Progenitor cell of endocrine pancreas (in vitro differentiated cells): ENCODE measurements at places on chromosomes 2 and 18. TPM values are rescaled to one million over a fixed set of nuclear protein-coding genes. Genes with fewer than 3 reads are reported as not detected.

ZNF142 gene
- total RNA-seq: 42.2 and 43.1 TPM in 2 replicates

DHRS9 gene
- not detected in 2 replicates for total RNA-seq

GRCh38 chr2:65316072-65316471, 88.4 kb downstream of the ACTR2 start:
- no peak overlapping the region for H3K4me3 ChIP-seq
- H3K36me3 ChIP-seq: peaks cover 43% of the 10 kb centered on the region
- peak overlapping the region; percentile 93 for H3K27ac ChIP-seq

DNA sequence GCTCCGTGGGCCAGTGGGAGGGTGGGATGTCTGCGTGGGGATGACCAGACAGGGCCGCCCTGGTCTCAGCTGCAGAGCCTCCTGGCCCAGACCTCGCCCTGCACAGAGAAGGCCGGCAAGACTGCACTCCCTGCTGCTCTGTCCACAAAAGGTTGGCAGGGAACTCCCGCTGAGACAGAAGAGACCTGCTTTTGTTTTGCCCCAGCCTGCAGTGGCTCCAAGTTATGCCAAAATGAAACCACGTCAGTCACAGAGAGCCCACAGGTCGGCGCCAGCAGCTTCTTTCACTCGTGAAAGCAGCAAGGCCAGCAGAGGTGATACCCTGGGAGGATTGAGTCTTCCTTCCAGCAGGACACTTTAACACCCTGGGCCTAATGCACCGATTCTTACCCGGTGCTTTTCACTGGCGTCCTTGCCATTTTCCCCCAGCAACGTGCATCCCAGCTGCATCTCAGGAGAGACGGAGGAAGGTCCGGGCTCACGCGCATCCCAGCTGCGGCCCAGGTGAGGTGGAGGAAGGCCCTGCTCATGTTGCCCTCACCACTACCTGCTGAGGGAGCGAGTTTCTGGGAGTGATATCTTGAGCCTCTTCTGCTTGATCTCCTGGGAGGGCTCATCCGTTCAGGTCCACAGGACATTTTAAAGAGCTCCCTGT, 22.1 kb upstream of the CTDP1 start:
- H3K36me3 ChIP-seq: no peaks in the 10 kb centered on the region
- DNase-seq: no peak
- no peaks in the 10 kb centered on the region for H3K4me1 ChIP-seq
- peaks cover 39% of the 10 kb centered on the region for H3K27me3 ChIP-seq
- H3K4me3 ChIP-seq: no peak overlapping the region
- H3K27ac ChIP-seq: no peak overlapping the region

GRCh38 chr2:133039531-133039930, 369.5 kb upstream of the LYPD1 start:
- peaks cover 11% of the 10 kb centered on the region for H3K4me1 ChIP-seq
- no peak overlapping the region for H3K4me3 ChIP-seq

DNA sequence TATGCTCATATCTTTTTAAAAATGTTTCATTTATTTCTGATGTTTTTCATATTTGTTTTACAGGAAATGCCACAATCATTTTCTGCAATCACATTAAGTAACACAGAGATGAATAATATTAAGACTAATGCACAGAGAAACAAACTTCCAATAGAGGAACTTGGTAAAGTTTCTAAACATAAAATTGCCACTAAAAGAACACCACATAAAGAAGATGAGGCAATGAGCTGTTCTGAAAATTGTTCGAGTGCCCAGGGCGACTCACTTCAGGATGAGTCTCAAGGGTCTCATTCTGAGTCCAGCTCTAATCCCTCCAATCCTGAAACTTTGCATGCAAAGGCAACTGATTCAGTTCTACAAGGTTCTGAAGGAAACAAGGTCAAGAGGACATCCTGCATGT, 70.4 kb downstream of the APLF start:
- peaks cover 3% of the 10 kb centered on the region for H3K36me3 ChIP-seq
- no peak for DNase-seq
- no peaks in the 10 kb centered on the region for H3K4me1 ChIP-seq
- H3K4me3 ChIP-seq: no peak overlapping the region
- H3K27me3 ChIP-seq: no peaks in the 10 kb centered on the region

- no peaks in the 10 kb centered on the region for H3K27me3 ChIP-seq
- DNase-seq: no peak
- H3K27ac ChIP-seq: no peak overlapping the region
- H3K4me1 ChIP-seq: peaks cover 4% of the 10 kb centered on the region
- H3K4me3 ChIP-seq: no peak overlapping the region
Measured at GRCh38 chr2:214079032-214079431, 331.8 kb upstream of the VWC2L start.

DNA sequence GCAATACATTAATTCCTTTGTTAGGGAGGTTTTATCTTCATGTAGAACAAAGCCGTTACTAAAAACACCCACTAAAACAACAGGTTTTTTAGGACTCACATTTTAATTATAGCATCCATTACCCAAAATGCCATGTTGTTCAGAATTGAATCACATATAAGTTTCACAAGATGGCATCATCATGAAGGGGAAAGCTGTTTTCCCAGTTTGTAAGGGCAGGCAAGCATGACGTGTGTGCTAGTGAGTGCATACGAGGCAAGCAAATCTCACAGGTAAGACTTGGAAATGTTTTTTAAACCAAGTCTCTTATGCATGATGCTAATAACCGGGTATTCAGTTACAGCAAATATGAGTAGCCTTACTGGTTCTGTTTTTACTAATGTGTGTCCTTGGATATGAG, 111.8 kb upstream of the NFATC1 start:
- no peak overlapping the region for H3K27ac ChIP-seq
- peaks cover 3% of the 10 kb centered on the region for H3K4me1 ChIP-seq
- peaks cover 10% of the 10 kb centered on the region for H3K36me3 ChIP-seq
- no peaks in the 10 kb centered on the region for H3K27me3 ChIP-seq
- DNase-seq: no peak

DNA sequence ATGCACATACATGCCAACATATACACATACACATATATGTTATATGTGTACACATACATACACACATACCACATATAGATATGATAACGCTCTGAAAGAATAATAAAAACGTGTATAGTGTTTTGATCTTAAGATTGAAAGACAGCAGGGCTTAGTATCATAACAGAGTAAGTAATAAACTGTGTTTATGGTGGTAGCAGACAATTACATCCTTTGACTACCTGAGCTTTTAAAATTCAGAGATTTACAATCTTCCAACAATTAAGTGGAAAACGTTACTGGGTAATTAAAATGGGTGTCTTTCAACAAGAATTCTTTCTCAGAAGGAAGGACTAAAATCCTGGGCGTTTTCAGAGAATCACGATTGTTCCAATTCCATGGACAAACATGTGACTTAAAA, 552.4 kb downstream of the EPHA4 start:
- H3K27ac ChIP-seq: no peak overlapping the region
- H3K36me3 ChIP-seq: no peaks in the 10 kb centered on the region
- DNase-seq: no peak

DNA sequence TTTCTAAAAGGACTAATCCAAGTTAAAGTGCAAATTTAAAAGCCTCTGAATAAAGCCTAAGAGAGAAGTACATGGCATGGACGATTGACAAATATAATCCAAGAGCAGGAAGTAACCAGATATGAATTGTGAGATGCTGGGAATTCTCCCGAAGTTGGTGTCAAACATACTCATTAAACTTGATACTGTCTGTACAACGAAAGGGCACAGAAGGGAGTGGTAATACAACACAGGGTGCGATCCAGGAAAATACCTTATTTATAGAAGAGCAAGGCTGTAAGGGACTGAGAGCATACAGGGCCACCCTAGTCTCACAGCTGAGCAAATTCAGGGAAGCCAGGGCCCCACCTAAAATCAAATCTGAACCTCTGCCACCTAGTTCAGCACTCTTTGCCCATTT, 41.6 kb downstream of the SEMA4F start:
- no peaks in the 10 kb centered on the region for H3K36me3 ChIP-seq
- DNase-seq: no peak
- peaks cover 1% of the 10 kb centered on the region for H3K4me1 ChIP-seq
- peaks cover 23% of the 10 kb centered on the region for H3K27me3 ChIP-seq
- no peak overlapping the region for H3K4me3 ChIP-seq

BIN1 gene
- total RNA-seq: 65.5 and 66.0 TPM in 2 replicates

GRCh38 chr2:8575038-8575833, 106.6 kb upstream of the ID2 start:
- no peak for DNase-seq
- H3K36me3 ChIP-seq: no peaks in the 10 kb centered on the region

- peaks cover 2% of the 10 kb centered on the region for H3K36me3 ChIP-seq
- DNase-seq: no peak
- H3K4me3 ChIP-seq: no peak overlapping the region
- peaks cover 35% of the 10 kb centered on the region for H3K4me1 ChIP-seq
Measured at GRCh38 chr2:158993030-158993429, 24.6 kb downstream of the TANC1 start.

GRCh38 chr2:126228531-126228930, 427.4 kb upstream of the GYPC start:
- H3K27ac ChIP-seq: no peak overlapping the region
- H3K36me3 ChIP-seq: no peaks in the 10 kb centered on the region
- DNase-seq: no peak
- H3K27me3 ChIP-seq: peaks cover 5% of the 10 kb centered on the region
- H3K4me3 ChIP-seq: no peak overlapping the region
- no peaks in the 10 kb centered on the region for H3K4me1 ChIP-seq

CCDC150 gene
- total RNA-seq: 39.5 and 40.1 TPM in 2 replicates

DNA sequence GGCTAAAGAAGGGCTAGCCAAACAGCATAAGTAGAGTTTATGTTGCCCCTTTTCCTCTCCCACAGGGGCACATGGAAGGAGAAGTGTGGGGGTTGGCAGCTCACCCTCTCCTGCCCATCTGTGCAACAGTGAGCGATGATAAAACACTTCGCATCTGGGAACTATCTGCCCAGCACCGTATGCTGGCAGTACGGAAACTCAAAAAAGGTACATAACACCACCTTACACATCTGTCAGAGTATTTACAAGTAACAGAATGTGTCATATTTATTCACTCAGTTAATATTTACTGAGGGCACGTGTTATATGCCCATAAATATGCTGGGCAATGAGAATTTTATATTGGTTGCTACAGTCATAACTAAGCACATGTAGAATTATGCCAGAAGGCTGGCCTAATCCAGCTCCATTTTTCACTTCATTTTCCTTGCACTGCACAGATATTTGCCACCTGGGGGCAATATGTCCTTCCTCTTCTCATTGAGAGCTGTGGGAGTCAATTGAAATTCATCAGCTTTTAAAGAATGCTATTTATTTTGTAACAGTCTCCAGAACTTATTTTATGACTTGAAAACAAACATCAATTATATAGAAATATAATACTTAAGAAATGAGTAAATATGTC, 150.6 kb downstream of the RTN4 start:
- no peak for DNase-seq
- peaks cover 5% of the 10 kb centered on the region for H3K4me1 ChIP-seq

DNA sequence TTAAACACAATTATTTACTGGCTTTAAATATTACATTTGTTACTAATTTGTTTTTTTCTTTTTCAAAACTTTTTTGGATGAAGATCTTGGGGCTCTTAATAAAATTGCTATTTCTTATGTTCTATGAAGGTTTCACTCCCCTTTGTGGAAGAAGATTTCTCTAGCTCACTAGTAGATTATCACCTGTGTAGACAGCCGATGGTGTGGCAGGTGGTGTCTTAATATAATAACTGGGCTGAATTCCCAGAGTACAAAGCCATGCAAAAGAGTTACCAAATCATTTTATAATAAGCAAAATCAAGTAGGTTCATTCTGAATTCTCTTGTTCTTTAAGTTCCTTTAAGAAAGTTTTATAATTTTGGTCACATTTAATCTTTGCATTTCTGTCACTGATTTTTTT, 233.7 kb downstream of the CCDC102B start:
- no peak overlapping the region for H3K4me3 ChIP-seq
- no peak overlapping the region for H3K27ac ChIP-seq
- no peak for DNase-seq
- H3K4me1 ChIP-seq: no peaks in the 10 kb centered on the region
- H3K36me3 ChIP-seq: no peaks in the 10 kb centered on the region
- H3K27me3 ChIP-seq: no peaks in the 10 kb centered on the region

GRCh38 chr2:211331736-211332135, 775.3 kb downstream of the CPS1 start:
- H3K36me3 ChIP-seq: no peaks in the 10 kb centered on the region
- no peaks in the 10 kb centered on the region for H3K27me3 ChIP-seq
- no peak overlapping the region for H3K4me3 ChIP-seq
- H3K4me1 ChIP-seq: peaks cover 15% of the 10 kb centered on the region
- DNase-seq: no peak

HAAO gene
- total RNA-seq: 14.5 and 16.7 TPM in 2 replicates

GRCh38 chr18:12520442-12520992, 112.8 kb downstream of the PRELID3A start:
- H3K4me1 ChIP-seq: peaks cover 1% of the 10 kb centered on the region
- no peak for DNase-seq
- H3K4me3 ChIP-seq: no peak overlapping the region
- H3K27me3 ChIP-seq: no peaks in the 10 kb centered on the region
- H3K27ac ChIP-seq: no peak overlapping the region

- no peaks in the 10 kb centered on the region for H3K27me3 ChIP-seq
- peaks cover 18% of the 10 kb centered on the region for H3K36me3 ChIP-seq
- peak within 1 kb of the TSS; percentile 92 for H3K27ac ChIP-seq
- peak within 1 kb of the TSS; percentile 91 for H3K4me3 ChIP-seq
Measured at GRCh38 chr2:238426568-238427434, at the start of gene ASB1. TSS of gene ASB1 (plus strand) at chr2:238426927. CDS start at chr2:238427071, 144 bp downstream.

GRCh38 chr2:101500180-101500579, 25.3 kb upstream of the RFX8 start:
- H3K4me1 ChIP-seq: no peaks in the 10 kb centered on the region
- H3K36me3 ChIP-seq: no peaks in the 10 kb centered on the region
- H3K27me3 ChIP-seq: peaks cover 4% of the 10 kb centered on the region
- no peak overlapping the region for H3K27ac ChIP-seq
- no peak for DNase-seq
- H3K4me3 ChIP-seq: no peak overlapping the region
